Prostate gland (tissue), 2 donors: ENCODE measurements at places on chromosomes 12 and 14.

GRCh38 chr14:101982621-101983020, 18.2 kb downstream of the DYNC1H1 start:
- DNase-seq: no peak

GRCh38 chr14:24833385-24833784, 199.4 kb upstream of the GZMB start:
- DNase-seq: no peak

DNA sequence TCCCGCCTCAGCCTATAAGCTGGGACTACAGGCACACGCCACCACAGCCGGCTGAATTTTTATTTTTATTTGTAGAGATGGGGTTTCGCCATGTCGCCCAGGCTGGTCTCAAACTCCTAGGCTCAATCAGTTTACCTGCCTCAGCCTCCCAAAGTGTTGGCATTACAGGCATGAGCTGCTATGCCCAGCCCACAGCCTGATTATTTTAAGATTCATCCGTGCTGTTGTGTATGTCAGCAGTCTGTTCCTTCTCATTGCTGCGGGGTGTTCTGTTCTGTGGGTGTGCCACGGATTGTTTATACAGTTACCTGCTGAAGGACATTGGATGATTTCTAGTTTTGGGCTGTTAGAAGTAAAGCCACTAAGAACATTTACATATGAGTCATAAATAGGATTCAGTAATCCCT, 9.6 kb upstream of the EP400 start:
- no peak for DNase-seq

DNA sequence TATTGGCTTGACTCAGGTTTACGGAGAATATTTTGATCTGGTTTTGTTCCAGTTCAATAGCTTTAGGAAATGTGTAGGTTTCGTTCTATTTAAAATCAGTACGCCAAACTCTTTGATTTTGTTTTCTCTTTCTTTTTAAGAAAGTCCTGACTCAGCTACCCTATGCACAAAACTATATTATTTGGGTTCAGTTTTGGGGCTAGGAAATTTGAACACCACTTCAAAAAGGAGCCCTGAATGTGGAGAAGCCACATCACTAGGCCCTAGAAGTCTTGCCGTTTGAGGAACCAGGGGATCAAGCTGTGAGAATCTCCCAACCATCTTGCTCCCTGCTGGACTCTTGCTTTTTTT, 168.2 kb upstream of the BCL2L14 start:
- no peak for DNase-seq

- DNase-seq: no peak
Observed at GRCh38 chr12:131213896-131214442, 260.3 kb downstream of the ADGRD1 start.

GRCh38 chr12:131909081-131909751, 14.8 kb downstream of the ULK1 start:
- DNase-seq: no peak

DNA sequence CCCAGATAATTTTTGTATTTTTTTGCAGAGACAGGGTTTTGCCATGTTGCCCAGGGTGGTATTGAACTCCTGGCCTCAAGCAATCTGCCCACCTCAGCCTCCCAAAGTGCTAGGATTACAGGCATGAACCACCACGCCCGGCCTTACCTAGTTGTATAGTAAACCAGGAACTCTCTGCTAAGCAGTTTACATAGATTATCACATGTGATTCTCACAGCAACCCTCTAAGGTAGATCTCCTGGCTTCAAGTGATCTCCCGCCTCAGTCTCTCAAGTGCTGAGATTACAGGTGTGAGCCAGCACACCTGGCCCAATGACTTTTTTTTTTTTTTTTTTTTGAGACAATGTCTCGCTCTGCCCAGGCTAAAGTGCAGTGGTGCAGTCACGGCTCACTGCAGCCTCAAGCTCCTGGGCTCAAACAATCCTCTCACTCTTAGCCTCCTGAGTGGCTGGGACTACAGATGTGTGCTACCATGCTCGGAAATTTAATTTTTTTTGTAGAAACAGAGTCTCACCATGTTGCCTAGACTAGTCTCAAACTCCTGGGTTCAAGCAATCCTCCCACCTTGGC, 26.0 kb upstream of the ATP2A2 start:
- no peak for DNase-seq

GRCh38 chr12:80272387-80272915, 171.6 kb upstream of the PTPRQ start:
- DNase-seq: no peak

GRCh38 chr12:65860600-65860999, 36.3 kb downstream of the HMGA2 start:
- DNase-seq: no peak

DNA sequence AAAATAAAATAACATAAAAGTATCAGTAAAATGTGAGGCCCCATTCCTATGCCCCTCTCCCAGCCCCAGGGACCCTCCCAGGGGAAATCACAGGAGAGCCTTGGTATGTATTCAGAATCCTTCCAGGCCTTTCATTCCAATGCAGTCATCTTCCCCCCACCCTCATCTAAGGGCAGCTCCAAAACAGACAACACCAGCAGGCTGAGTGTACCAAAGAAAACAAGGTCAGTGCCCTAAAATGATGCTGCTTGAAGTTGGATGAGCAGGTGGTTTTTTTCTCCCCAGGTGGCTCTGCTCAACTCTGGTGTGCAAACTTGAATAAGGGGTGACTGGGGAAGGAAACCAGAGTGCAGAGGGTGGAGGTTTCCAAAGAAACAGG, 56.2 kb downstream of the TSPAN9 start:
- no peak for DNase-seq

DNA sequence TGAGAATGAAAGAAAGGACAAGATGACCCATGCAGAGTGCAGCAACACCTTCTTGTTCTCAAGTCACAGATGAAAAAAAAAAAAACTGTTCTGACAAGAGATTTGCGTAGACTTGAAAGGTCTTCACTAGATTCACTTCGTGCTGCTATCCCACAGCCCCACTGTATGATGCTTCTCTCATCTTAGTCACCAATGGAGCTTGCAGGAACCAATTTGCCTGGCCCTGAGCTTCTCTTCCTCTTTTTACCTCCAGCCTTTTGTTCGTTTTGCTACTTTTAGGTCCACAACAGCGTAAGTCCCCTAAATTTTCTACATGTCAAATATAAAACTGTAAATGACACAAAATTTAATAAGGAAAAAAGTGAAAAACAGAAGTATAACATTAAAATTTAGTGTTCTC, 107.9 kb upstream of the NAP1L1 start:
- DNase-seq: no peak

DNA sequence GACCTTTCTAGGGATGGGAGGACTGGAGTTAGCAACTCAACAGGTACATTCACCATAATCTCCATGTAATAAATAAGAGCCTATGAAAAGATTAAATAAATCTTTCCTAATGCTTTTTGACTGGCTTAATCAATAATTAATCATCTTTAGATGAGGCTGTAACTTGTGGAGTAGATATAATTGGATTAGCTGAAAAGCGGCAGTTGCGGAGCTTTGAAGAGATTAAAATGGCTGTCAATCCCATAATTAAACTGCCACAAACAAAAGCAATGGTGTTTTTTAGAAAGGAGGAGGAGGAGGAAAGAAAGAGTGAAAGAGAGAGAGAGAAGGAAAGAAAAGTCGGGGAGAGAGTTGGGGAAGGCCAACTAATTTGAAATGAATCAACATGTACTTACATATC, 70.7 kb upstream of the TMEM263 start:
- no peak for DNase-seq

GRCh38 chr14:64714432-64715025, 10.3 kb downstream of the PLEKHG3 start:
- no peak for DNase-seq

DNA sequence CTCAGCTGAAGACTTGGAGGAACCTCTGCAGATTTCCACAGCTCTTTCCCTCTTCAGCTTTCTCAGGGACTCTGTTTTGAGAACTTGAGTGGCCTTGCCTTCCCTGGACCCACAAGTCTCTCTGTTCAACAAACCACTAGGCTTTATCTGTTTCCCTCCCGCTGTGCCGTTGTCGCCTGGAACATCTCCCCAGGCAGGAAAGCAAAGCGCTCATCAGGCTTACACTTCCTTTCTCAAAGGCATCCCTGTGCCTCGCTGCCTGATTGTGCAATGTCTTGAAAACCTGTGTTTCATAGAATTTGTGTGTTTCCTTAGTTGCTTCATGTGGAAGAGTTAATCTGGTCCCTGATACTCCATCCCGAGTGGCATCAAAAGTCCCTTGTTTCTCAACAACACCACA, 64.1 kb downstream of the PPM1A start:
- no peak for DNase-seq

DNA sequence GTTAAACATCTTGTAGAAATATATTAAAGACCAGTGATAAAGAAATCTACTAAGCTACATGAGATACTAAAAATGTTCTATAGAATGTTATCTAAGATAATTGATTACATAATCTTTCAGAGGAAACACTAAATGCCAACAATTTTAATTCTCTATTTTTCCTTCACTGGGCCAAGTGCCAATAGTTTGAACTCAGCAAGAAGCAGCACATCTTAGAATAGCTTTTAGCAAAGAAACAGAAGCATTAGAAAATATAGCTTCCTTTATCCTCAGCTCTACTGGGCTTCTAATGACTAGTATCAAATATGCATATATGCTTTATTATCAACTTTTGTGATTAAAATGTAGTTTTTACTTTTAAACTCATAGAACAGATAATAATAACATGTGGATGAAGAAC, 461.4 kb upstream of the USP15 start:
- no peak for DNase-seq

- no peak for DNase-seq
Observed at GRCh38 chr12:69328426-69328825, 19.8 kb upstream of the LYZ start.

- no peak for DNase-seq
Observed at GRCh38 chr12:131087302-131087818, 133.7 kb downstream of the ADGRD1 start.

- no peak for DNase-seq
Observed at GRCh38 chr12:77606348-77606747, 224.3 kb upstream of the NAV3 start.

DNA sequence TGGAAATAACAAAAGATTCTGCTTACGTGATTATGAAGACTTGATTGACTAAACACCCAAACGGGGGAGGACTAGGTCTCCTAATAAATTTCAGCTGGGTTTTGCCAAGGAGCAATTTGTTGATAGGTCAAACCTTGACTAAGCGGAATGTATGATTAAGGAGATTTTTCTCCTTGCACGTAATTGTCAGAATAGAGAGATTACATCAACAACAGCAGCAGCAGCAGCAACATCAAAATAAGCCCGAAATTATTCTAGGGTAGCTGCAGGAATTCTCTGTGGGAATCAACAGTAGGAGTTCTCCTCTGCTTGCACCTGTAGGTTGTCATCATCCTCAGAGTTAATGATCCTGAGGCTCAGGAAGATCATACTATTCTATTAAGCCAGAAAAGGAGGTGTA, 10.2 kb downstream of the ELK3 start:
- no peak for DNase-seq

DNA sequence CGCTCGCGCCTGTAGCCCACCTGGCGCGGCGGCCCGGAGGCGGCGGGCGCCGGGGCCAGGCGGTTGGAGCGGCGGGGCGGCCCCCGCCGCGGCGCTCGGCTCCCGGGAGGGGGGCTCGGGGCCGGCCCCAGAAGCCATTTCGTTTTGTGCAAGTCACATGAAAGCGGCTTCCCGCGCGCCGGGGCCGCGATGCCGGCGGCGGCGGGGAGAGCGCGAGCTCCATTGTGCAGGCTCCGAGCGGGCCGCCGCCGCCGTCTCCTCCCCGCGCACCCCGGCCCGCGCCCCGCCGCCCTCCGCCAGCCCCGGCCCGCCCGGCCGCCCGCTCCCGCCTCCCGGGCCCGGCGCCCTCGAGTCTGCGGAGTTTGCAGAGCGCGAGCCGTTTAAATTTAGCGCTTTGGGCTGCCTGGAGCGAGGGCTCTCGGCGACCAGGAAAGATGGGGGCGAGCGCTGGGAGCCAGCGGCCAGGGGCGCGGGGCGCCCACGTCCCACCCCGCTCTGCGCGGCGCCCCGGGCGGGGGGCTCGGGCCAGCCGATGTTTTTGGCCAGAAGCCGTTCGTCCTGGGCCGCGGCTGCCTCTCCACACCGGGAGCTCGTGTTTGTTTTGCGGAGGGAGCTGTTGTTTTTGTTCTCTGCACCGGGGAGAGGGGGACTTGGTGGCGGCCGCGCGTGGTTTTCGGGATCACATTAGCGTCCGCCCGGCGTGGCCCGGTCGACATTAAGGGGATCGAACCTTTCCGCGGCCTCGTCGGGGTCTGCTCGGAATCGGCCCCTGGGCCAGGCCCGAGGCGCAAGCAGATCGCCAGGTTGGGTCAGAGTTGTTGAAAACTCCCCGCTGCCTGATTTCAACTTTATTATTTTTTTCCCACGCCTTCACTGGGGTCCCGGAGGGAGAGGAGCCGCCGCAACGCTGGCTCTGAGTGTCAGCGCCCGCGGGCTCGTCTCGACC, 982 bp downstream of the BCL7A start:
- DNase-seq: no peak

GRCh38 chr12:76312315-76312714, 35.9 kb downstream of the BBS10 start:
- no peak for DNase-seq

DNA sequence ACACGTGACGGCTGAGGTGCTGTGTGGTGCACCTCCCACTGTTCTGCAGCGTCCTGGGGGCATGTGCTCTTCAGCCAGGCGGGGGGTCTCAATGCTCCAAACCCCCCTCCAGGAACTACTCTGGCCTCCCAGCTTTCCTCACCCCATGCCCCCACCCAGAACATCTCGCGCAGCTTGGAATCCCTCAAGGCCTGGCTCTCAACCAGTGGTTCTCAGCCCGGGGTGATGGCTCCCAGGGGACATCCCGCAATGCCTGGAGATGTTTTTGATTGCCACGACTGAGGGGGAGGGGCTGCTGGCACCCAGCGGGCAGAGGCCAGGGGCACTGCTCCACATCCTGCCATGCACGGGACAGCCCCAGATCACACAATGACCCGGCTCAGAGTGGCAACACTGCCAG, 78.9 kb upstream of the DICER1 start:
- no peak for DNase-seq

GRCh38 chr12:109112720-109113465, 3.5 kb upstream of the ACACB start:
- DNase-seq: no peak

DNA sequence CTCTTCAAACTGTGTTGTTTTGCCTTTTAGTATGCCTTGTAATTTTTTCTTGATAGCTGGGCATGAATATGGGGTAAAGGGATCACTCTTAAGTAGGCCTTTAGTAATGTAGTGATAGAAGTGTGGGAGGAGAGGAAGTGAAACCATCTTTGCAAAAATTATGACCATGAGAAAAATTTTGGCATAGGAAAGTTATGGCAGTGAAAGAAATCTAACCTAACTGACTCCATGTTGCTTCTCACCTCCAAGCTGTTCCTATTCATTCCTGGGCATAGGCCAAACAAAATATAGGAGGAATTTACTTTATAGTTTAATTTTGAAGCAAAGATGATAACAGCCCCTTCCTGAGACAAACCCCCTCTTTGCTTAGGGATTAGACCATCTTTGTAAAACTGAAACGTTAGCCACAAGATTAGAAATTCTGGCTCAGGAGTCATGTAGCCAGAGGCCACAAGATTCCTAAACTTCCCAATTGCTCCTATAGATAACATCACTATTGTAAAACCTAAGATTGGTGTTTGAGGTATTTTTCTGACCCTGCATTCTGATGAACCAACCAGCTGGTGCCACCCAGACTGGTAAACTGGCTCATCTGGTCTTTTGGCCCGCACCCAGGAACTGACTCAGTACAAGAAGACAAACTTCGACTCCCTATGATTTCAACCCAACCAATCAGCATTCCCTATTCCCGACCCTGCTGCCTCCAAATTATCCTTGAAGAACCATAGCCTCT, 45.8 kb downstream of the CRADD start:
- no peak for DNase-seq
